ENCODE measurements at places on chromosomes 1 and 21.

GRCh38 chr1:56000424-56000823 is 578.9 kb downstream of the PLPP3 start:
- no peak for DNase-seq

DNA sequence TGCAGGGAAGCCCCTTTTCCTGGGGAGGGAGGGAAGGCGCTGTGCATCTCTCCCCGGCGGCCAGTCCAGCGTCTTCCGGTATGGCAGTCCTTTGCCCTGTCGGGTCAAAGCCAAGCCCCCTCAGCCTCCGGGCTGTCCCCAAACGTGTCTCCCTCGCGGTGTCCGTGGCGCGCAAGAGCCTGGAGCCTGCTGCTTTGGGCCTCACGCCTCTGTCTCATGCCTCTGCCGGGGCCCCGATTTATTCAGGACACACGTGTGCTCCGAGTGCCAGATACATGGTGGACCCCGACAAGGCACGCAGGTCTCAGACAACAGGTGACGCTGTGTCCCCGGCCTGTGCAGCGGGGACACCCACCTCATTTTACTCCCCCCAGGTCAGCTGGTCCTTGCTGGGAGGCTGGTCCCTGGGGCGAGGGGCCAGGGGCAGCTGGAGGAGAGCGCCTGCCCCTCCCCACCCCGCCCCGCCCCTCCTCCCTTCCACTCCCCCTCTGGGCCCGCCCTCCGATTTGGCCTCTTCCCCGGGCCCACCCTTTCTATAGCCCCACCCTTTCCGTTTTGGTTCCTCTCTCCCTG is 176.7 kb downstream of the CAMTA1 start:
- no peak for DNase-seq

- no peak for DNase-seq
These were observed 268.9 kb upstream of the TMEM51 start for GRCh38 chr1:14884614-14885175.

- DNase-seq: no peak
These were observed 101.8 kb downstream of the CD247 start for GRCh38 chr1:167416506-167416905.

DNA sequence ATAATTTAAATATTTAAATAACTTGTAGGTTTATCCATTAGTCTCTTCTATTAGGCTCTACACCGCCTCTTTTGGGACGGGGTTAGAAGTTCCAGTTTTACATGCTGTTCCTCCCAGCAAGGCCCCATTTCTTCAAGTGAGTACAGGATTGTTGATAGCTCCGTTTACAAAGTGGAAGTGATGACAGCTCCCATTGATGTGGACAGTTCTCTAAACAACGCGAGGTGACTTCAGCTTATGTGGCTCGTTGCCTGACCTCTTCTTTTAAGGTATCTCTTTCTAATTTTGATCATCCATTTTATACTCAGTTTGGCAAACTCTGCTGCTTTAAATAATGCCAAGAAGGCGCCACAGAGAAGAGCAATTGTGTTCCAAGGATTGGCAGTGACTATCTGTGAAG is 49.7 kb downstream of the PACC1 start:
- DNase-seq: no peak

DNA sequence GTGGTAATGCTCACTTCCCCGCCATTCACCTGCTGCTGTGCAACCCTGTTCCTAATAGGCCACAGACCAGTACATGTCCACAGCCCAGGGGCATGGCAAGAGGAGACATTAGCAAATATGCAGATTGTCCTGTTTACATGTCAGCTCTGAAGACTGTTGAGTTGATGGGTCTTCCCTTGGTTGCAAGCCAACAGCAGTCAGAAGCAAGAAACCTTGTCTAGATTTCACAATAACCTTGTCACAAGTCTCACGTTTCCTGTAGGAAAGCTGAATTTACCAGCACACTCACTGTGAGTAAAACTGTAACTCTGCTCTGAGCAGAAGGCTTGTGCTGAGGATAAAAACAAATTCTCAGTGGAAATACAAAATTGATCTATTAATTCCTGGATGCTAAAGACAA is 195.1 kb downstream of the HLX start:
- no peak for DNase-seq

DNA sequence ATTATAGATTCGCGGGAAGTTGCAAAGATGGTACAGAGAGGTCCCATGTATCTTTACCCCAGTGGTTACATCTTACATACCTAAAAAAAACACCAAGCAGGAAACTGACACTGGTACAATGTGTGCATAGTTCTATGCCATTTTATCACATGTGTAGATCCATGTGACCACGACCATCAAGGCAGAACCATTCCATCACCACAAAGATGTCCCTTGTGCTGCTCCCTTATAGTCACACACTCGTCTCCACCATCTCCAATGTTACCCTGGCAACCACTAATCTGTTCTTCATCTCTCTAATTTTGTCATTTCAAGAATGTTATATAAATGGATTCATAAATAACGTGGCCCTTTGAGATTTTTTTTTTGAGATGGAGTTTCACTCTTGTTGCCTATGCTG is 156.9 kb upstream of the MAGI3 start:
- DNase-seq: no peak

GRCh38 chr1:51697166-51697565 is 80.3 kb downstream of the OSBPL9 start:
- no peak for DNase-seq

DNA sequence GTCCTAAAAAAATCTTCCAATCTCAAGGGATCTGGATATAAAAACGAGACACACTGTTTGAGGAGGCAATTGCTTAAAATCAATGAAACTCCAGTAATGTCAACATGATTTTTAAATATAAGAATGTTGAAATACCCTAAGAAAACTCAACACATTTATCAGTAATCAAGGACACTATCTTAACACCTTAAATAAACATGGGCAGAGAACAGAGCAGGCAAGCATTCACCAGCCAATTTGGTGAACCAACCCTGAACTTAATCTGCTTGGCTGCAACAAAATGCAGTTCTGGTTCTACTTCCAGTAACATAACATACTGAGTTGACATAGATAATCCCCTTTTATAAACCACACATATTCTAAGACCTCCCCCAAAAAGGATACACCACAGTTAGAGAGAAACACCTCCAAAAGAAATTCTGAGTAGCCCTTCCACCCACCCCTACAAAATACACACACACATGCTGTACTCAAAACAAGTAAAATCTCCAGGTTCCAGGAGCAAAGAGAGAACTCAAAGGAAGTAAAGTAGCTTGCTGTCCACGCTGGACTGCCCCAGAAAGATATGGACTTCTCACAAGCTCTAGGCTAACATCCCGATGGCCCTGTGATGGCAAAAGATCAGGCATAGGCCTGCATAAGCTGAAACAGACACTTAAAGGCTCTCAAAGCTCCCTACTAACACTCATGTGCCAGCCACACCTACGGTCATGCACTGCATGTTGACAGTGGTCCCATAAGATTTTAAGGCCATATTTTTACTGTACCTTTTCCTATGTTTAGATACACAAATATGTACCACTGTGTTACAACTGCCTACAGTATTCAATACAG is 30.5 kb downstream of the TP53BP2 start:
- no peak for DNase-seq

DNA sequence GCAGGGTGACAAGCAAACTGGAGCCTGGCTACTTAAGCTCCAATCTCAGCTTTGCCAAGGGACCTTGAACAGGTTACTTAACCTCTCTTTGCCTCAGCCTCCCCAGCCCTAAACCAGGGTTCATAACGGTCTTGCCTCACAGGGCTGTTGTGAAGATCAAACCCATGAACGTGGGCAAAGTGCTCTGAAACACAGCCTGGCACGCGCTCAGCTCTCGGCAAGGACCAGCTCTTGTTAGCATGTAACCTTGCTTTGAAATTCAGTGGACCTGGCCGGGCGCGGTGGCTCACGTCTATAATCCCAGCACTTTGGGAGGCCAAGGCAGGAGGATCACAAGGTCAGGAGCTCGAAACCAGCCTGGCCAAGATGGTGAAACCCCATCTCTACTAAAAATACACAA is 24.8 kb downstream of the RAP1GAP start:
- DNase-seq: no peak

- DNase-seq: no peak
These were observed 442.6 kb upstream of the ADGRL2 start for GRCh38 chr1:81358151-81358550.

- no peak for DNase-seq
These were observed 5.7 kb upstream of the C1orf162 start for GRCh38 chr1:111467865-111468716.

- no peak for DNase-seq
These were observed 106.4 kb upstream of the BCL9 start for GRCh38 chr1:147434921-147435320.

- DNase-seq: no peak
These were observed 6.9 kb upstream of the NUAK2 start for GRCh38 chr1:205328476-205328875.

DNA sequence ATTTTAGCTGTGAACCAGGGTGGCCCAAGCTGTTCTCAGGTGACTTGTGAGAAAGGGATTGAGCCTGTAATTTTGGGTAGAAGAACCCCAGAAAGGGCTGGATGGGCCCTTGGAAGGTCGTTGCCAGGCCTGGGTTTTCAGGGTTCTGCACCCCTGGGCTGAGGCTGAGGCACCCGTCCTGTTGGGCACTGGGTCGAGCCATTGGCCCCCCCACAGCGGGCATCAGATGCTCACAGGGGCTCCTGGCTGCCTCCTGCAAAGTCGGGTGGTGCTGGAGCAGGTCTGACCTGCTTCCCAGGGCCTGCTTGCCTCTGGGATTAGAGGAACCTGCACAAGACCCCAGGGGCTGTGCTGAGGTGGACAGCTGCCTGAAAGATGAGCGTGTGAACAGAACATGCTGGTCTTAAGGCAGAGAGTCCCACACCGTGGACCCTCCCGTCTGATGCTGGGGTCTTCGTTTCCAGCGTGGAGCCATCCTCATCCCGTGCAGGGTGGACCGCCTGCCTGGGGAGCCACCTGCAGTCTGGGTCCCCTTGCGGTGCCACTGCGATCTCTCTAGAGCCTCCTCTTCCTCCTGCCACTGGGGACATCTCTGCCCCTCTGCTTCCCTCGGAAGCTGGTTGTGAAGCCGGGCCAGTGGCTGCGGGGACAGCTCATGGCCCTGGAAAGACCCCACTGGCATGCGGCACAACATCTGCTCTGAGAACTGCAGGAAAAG is 1.7 kb upstream of the TRPM2 start:
- DNase-seq: no peak

GRCh38 chr21:45293726-45294401 is 6.2 kb upstream of the POFUT2 start:
- DNase-seq: no peak

- no peak for DNase-seq
These were observed 789.3 kb upstream of the ADAMTS5 start for GRCh38 chr21:27756191-27756590.

GRCh38 chr1:220552672-220553260 is 24.8 kb downstream of the MARK1 start:
- DNase-seq: no peak

DNA sequence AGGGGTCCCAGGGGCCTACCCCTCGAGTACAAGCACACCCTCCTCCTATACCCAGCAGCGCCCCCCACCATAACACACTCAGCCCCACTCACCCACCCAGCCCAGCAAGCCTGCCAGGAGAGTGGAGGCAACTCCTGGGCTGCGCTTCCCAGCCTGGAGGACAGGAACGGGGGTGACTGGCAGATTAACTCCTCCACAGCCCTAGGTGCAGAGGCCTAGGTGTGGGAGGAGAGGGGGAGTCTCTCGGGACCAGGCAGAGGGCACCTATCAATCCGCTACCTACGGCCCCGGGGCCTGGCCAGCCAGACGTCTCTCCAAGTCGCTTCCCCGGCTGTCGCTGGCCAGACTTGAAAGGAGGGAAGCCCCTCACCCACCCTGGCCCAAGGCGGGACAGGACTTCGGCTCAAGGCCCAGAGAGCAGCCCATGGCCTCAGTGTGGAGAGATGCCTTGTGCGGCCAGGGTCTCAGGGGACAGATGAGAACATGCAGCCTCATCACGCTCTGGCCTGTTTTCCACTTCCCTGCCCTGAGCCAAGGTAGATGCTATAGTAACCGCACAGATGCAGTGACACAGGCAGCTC is 24.9 kb downstream of the MATN1 start:
- no peak for DNase-seq

DNA sequence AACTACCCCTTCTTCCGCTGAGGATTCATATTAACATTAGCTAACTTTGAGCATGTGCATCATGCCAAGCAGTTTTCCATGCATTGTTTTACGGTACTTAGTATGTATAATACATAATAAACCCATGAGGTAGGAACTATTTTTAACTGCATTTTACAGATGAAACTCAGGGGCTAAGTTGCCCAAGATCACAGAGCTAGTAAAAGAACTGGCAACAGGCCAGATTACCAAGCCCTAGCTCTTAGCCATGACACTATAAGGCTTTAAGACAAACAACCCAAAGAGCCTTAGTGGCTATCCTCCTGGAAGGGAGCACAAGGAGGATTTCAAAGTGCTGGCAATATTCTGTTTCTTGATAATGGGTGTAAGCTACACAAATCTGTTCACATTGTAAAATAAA is 6.1 kb downstream of the AK2 start:
- DNase-seq: no peak

- no peak for DNase-seq
These were observed 244.9 kb upstream of the NRIP1 start for GRCh38 chr21:15309721-15310120.

- DNase-seq: no peak
These were observed 146.4 kb upstream of the GALNT2 start for GRCh38 chr1:229920683-229921082.

DNA sequence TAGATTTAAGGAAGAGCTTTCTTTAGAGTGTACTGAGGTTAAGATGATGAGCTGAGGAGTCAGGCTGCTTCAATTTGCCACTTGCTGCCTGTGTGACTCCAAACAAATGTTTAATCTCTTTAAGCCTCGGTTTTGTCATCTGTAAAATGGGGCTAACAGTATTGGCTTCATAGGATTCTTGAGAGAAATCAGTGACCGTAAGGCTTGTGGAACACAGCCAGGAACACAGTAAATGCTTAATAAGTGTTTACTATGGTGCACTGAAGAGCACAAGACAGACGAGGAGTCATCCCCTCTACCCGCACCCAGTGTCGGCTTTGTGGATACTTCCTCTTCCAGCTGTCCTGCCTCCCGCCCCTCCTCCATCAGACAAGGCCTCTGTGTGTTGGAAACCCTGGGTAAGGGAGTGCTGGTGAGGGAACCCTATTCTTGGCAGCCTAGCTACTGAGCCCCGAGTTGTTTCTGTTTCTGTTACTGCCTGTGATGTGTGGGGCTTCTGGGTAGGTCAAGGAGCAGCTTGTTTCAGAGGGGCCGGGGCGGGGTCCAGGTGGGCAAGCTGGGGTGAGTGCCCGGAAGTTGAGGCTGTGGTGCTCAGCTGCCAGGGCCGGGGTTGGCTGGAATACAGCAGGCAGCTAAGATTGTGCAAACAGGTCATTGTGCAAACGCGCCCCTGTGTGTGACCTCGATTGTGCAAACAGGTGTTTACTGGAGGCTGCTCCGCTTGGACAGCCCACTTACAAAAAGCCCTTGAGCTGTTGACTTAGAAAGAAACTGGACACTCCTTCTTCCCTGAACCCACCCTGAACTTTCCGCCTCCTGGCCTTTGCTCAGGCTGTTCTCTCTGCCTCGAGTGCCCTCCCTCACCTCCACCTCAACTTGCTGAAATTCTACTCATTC is 4.0 kb upstream of the CSF3R start:
- DNase-seq: no peak

- no peak for DNase-seq
These were observed 34.2 kb downstream of the GATAD2B start for GRCh38 chr1:153888533-153888932.
